SJSA1 (cell line): ENCODE measurements at places on chromosomes 1 and 21. TPM values are rescaled to one million over a fixed set of nuclear protein-coding genes. Genes with fewer than 3 reads are reported as not detected.

DNA sequence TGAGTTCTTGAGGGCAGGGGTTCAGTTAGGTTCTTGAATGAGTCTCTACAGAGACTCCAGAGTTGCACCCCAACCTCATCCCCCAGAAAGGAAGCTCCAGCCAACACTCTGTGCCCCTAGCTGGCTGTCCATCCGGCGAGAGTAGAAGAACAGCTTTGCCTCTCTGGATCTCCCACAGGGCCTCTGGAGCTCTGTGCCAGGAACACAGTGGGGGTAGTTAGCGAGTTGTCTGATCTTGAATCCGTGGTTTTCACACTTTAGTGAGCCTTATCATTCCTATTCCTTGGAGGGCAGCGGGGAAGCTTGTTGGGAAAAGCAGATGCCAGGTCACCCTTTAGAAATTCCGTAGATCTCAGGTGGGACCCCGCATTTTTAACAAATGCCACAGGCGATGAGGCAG lies 45.0 kb downstream of the STUM start:
- peaks cover 3% of the 10 kb centered on the region; the same call in 1 of the 2 replicates for H3K27me3 ChIP-seq
- no peaks in the 10 kb centered on the region for H3K4me1 ChIP-seq
- no peaks in the 10 kb centered on the region for H3K36me3 ChIP-seq
- H3K4me3 ChIP-seq: no peak overlapping the region
- no peak overlapping the region for H3K27ac ChIP-seq

GRCh38 chr1:101706366-101706765 lies 290.4 kb downstream of the OLFM3 start:
- H3K36me3 ChIP-seq: no peaks in the 10 kb centered on the region
- no peak for DNase-seq
- H3K27me3 ChIP-seq: no peaks in the 10 kb centered on the region
- H3K4me3 ChIP-seq: no peak overlapping the region

DNA sequence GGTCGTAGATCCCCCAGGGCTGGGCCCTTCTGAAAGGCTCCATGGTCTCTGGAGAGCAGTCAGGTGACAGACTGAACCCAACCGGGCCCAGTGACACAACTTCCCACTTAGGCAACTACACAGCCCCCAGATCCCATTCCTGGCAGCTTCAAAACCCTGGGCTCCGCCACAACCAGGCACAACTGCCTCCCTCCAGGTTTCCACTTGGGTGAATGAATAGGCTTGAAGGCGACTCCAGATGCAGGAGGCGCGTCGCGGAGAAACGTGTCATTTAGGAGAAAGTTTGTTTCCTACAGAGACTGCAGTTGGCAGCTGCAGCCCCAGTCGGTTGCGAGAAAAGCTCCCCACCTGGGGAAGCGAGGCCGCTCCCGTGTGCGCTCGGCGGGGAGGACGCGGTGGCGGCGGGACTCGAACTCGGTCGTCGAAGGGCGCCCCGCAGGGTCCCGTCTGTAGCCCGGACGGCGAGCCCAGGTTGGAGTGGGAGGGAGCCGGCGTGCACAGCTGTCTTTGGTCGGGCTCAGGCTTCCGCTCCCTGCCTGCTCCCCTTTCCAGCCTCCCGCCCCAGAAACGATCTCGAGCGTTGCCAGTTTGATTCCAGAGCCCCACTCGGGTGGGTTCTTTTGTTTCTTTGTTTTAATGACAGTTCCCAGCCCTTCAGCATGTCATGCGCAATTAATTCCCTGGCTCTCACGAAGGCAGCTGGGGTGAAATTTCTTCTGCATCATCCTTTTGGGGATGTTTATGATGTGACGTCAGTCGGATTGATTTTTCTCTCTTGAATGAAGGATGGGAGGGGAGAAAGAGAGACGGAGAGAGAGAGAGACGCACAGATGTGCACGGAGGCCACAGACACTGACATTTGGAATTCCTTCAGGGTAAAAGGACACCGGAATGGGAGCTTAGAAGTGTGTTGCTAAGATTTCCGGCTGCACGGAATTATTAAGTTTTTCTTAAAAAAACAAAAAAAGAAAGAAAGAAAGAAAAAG lies 862 bp upstream of the SGIP1 start:
- H3K27me3 ChIP-seq: no peaks in the 10 kb centered on the region
- H3K36me3 ChIP-seq: no peaks in the 10 kb centered on the region
- H3K4me1 ChIP-seq: peaks cover 28% of the 10 kb centered on the region

- no peak overlapping the region for H3K4me3 ChIP-seq
- DNase-seq: no peak
- H3K27me3 ChIP-seq: no peaks in the 10 kb centered on the region
Observed at GRCh38 chr1:24507405-24507804, 4.8 kb downstream of the RCAN3 start.

DNA sequence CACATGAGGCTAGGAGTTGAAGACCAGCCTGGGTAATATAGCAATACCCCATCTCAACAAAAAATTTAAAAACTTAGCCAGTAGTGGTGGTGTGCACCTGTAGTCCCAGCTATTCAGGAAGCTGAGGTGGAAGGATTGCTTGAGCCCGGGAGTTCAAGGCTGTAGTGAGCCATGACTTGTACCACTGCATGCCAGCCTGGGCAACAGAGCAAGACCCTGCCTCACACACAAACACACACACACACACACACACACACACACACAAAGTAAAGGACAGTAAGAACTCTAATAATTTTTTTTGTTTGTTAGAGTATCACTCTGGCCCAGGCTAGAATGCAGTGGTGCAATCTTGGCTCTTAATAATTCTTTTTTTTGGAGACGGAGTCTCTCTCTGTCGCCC lies 138.0 kb upstream of the SOD1 start:
- H3K4me1 ChIP-seq: peaks cover 9% of the 10 kb centered on the region; the same call in 1 of the 2 replicates
- DNase-seq: no peak
- no peaks in the 10 kb centered on the region for H3K36me3 ChIP-seq
- H3K27me3 ChIP-seq: no peaks in the 10 kb centered on the region
- no peak overlapping the region for H3K4me3 ChIP-seq
- no peak overlapping the region for H3K27ac ChIP-seq

Gene ARHGAP30
- total RNA-seq: not detected in 2 replicates

Gene KRTAP13-2
- total RNA-seq: not detected in 2 replicates

GRCh38 chr21:42162831-42163510 lies 56.0 kb upstream of the ABCG1 start:
- H3K27me3 ChIP-seq: no peaks in the 10 kb centered on the region
- H3K27ac ChIP-seq: no peak overlapping the region
- no peaks in the 10 kb centered on the region for H3K36me3 ChIP-seq
- H3K4me3 ChIP-seq: no peak overlapping the region
- no peak for DNase-seq

DNA sequence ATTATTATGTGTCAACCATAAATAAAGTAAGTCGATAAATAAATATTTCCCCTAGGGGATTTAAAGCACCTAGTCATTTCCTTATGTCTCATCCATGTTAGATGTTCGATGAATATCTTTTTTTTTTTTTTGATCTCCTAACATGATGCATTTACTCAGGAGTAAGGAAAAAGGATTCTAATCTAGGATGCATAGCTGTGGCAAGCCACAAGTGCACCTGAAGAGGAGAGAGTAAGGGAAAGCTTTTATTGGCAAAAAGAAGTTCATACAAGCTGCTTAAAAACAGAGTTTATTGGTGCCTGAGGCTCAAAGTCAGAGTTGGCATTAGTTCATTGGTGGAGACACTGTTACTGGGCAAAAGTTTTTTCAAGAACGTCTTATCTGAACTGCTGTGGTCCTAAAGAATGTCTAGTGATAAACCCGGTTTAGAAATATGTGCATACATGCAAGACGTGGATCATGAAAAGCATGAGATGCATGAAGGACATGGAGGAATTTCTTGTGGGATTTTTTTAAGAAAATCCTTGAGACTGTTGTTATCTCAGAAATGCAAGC lies 51.7 kb downstream of the SWT1 start:
- H3K27me3 ChIP-seq: no peaks in the 10 kb centered on the region
- no peaks in the 10 kb centered on the region for H3K4me1 ChIP-seq
- no peak overlapping the region for H3K27ac ChIP-seq
- H3K36me3 ChIP-seq: no peaks in the 10 kb centered on the region

Gene NPHS2
- not detected in 2 replicates for total RNA-seq

GRCh38 chr1:163842571-163842970 lies 520.8 kb downstream of the NUF2 start:
- no peaks in the 10 kb centered on the region for H3K27me3 ChIP-seq
- H3K4me3 ChIP-seq: no peak overlapping the region
- no peaks in the 10 kb centered on the region for H3K36me3 ChIP-seq
- H3K27ac ChIP-seq: no peak overlapping the region
- no peaks in the 10 kb centered on the region for H3K4me1 ChIP-seq

DNA sequence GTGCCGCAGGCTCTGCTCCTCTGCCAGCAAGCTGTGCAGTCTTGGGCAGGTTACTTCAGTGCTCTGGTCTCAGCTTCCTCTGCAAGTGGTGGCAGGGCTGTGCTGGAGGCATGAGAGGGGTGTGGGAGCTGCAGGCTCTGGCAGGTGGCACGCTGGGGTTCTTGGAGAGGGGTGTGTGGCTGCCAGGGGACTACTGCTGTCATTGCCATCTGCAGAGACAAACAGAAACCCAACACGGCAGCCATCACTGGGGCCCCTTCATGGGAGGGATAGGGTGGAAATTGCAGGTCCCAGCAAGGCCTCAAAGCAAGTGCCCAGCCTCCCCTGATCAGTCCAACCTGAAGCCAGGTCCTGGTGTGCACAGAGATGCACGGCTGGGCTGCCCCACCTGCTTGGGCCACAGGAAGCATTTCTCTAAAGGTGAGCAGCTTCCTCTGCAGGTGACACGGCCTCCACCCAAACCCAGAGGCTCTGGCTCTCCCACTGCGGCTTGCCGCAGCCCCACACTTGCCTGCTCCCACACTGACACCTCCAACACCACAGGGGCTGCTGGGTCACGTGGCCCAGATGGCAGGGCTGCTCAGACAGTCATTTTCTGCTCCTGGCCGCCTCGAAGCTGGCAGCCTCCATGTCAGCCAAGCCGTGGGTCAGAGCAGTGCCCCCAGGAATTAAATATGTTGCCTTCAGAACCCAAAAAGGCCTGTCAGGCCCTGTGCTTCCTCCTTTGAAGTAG lies 4.1 kb upstream of the COL6A2 start:
- no peak overlapping the region for H3K27ac ChIP-seq
- peaks cover 30% of the 10 kb centered on the region for H3K4me1 ChIP-seq
- peaks cover 6% of the 10 kb centered on the region for H3K36me3 ChIP-seq
- no peak for DNase-seq
- no peaks in the 10 kb centered on the region for H3K27me3 ChIP-seq

Gene ITLN2
- not detected in 2 replicates for total RNA-seq

Gene FAM110D
- not detected in 2 replicates for total RNA-seq

DNA sequence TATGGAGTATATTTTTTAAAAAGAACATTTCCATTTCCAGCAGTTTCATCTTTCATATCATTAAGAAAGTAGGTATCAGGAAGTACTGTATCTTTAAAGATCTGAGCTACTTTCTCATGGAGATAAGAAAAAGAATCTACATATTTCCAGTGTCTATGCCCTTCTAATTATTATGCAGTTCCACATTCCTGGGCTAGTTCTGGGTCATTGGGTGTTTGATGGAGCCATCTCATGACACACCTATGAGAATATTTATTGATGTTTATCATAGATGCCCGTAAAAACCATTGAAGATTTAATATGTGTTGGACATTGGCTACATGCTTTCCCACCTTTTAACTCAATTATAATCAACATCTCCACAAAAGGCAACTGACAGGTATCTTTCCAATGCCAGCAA lies 21.0 kb downstream of the LCE4A start:
- 0 out of 2 replicates have a peak, but pooled peaks cover 9% of the 10 kb centered on the region for H3K27me3 ChIP-seq
- H3K27ac ChIP-seq: no peak overlapping the region
- H3K4me1 ChIP-seq: no peaks in the 10 kb centered on the region
- H3K36me3 ChIP-seq: no peaks in the 10 kb centered on the region

Gene SPRR1B
- total RNA-seq: not detected in 2 replicates

Gene ZMYM1
- 12.6 and 25.3 TPM in 2 replicates for total RNA-seq

GRCh38 chr21:41707231-41707959 lies 59.5 kb downstream of the RIPK4 start:
- no peak for DNase-seq
- H3K36me3 ChIP-seq: no peaks in the 10 kb centered on the region
- peaks cover 7% of the 10 kb centered on the region for H3K4me1 ChIP-seq
- no peak overlapping the region for H3K27ac ChIP-seq

GRCh38 chr1:211472724-211473123 lies 19.2 kb downstream of the RD3 start:
- no peak overlapping the region for H3K27ac ChIP-seq
- no peak overlapping the region for H3K4me3 ChIP-seq
- no peak for DNase-seq
- no peaks in the 10 kb centered on the region for H3K4me1 ChIP-seq
- H3K27me3 ChIP-seq: peaks cover 9% of the 10 kb centered on the region; the same call in 1 of the 2 replicates
- no peaks in the 10 kb centered on the region for H3K36me3 ChIP-seq

Gene LYPD8
- not detected in 2 replicates for total RNA-seq

DNA sequence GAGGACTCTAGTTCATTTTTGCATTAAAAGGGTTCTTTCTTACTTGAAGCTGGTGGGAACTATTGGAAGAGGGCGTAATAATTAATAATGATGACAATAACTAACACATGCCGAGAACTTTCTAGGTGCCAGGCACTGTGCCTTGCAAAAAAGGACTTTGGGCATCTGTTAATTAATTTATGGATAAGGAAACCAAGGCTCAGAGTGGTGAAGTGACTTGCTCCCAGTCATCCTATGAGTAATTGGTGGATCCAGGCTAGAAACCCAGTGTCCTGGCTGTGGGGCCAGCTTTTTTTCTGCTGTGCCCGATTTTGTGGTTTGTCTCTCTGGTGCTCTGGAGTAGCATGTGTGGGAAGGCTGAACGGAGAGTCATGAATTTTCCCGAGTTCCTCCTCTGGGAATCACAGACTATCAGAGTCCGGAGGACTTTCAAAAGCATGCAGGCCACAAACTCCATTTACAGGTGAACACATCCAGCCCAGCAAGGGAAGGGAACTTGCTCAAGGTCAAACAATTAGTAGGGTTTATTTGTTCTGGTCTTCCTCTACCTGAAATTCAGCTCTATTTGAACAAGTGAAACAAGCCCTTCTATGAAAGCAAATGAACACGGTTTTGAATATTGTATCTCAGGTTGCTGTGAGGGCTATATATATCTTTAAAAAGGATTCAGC lies 23.4 kb downstream of the ROR1 start:
- H3K27ac ChIP-seq: no peak overlapping the region
- DNase-seq: no peak
- H3K27me3 ChIP-seq: no peaks in the 10 kb centered on the region

Gene CD52
- total RNA-seq: not detected in 2 replicates

DNA sequence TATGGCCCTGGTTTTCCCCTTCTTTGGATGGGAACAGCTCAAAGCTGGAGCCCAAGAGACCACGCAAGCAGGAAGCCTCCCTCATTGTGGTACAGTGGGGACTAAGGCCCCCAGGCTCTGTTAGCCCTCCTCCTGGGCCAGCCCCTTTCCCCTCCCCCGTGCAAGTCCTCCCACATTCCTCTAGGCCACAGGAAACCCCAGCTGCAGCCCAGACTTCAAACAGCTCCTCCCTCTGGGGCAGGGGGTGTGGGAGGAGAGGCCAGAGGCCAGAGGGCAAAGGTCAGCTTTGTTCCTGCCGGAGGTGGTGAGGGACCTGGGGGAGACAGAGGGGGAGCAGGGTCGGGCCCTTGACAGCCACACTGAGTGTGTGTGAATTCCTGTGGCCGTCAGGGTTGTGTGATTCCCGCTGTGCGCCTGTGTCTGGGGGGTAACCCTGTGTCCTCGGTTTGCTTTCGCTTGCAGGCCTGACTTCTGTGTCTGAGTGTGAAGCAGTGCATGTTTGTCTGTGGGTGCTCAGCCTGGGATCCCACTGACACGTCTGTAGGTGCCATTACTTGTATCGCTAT lies 3.4 kb upstream of the AHDC1 start:
- peaks cover 3% of the 10 kb centered on the region; the same call in 1 of the 2 replicates for H3K36me3 ChIP-seq
- no peak overlapping the region for H3K4me3 ChIP-seq
- H3K4me1 ChIP-seq: peaks cover 17% of the 10 kb centered on the region
- no peak for DNase-seq
- peaks cover 9% of the 10 kb centered on the region; the same call in 1 of the 2 replicates for H3K27me3 ChIP-seq

- H3K27me3 ChIP-seq: no peaks in the 10 kb centered on the region
- peaks cover 28% of the 10 kb centered on the region for H3K4me1 ChIP-seq
- no peak overlapping the region for H3K27ac ChIP-seq
- DNase-seq: no peak
Observed at GRCh38 chr1:10525208-10525607, 50.5 kb downstream of the PEX14 start.
